Fibroblast of lung (primary cell): ENCODE measurements at places on chromosomes 6 and 20.
A peak's percentile ranks its signal among the peaks of the same experiment; 100 is the strongest.

DNA sequence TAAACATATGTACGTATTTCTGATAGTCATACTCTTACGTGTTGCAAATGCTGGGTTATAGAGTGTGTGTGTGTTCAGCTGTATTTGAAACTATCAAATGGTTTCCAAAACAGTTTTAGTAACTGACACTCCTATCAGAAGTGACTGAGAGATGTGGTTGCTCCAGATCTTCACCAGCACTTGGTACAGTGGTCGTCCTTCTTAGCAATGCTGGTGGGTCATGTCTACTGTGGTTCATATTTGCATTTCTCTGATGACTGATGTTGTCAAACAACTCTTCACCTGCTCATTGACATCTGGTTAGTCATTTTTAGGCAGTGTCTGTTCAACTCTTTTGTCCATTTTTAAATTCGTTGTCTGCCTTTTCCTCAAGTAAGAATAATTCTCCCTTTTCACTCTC, 259.3 kb downstream of the KIF16B start:
- DNase-seq, result no peak

DNA sequence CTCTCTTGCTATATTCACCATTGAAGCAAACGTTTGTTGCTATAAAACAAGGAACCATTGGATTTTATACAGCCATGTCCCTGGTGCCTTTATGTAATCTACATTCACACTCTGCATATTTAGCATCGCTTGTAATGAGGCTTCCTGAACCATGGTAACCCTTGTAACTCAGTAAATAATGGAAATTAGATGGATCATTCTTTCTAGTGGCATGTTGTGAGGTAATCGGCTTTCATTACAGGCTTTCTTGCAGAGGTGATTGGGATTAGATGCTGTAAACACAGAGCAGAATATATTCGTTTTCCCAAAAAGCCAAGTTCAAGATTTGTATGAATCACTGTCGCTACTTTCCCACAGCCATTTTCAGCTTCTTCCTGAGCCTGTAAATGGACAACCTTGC, 36.1 kb downstream of the SMPDL3A start:
- DNase-seq, result peak; percentile 10

DNA sequence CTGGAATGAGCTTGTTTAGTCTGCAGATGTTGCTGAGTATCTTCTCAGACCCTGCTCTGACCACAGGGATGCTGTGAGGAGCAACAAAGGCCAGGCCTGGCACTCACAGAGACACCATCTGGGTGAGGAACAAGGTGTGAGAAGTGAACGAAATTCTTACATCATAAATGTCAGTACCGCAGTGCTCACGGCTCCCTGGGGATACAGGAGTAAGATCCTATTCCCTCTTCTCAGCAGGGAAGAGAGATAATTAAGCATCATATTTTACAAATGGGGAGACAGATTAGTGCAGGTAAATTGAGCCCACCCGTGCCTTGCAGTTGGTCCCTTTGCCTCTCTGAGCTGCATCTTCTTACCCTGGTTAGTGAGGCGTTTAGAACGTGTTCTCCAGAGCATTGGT, 106.2 kb downstream of the DTD1 start:
- no peak for DNase-seq

GRCh38 chr6:37303891-37304503, 46.1 kb upstream of the TMEM217 start:
- peak; percentile 60 for DNase-seq

GRCh38 chr6:52634211-52634610, 36.7 kb upstream of the TMEM14A start:
- peak; percentile 43 for DNase-seq

GRCh38 chr6:100998111-100998510, 117.0 kb upstream of the ASCC3 start:
- peak; percentile 66 for DNase-seq

GRCh38 chr6:165268987-165269386, 40.4 kb downstream of the C6orf118 start:
- DNase-seq, result no peak

DNA sequence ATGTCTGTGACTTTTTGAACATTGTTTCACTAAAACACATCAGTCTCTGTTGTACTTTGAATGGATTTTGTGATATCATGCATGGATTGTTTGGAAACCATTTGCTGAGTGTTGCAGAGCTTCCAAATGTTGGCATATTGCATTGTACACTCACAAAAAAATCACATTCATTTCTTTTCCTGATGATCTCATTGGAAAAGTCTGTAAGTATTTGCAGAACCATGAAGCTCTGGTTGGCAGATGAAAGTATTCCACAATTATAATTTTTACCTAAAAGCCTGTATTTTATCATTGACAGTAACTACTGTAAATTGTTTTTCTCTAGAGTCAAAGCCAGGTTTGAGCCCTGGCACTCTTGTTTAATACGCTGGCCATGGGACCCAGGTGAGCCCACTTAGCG, 42.1 kb downstream of the VAPB start:
- peak; percentile 14 for DNase-seq

DNA sequence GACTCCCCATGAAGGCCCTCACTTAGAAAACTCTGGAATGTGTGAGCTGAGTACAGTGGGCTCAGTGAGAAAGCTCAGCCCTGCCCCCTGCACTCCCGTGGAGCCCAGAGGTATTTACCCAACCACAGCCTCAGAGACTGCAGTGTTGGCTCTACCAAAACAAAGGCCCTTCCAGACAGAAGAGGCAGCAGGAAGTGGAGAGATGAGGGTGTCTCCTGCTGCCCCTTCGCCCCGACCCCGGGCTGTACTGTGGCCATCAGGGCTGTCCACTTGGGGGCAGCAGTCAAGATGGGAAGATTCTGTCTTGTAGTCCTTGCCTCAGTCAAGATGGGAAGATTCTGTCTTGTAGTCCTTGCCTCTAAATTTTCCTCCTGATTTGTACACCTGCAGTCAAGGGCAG, 341.3 kb downstream of the TAF4 start:
- DNase-seq, result peak; percentile 18

GRCh38 chr20:25249198-25249931, 1.5 kb downstream of the PYGB start:
- DNase-seq, result peak; percentile 46

DNA sequence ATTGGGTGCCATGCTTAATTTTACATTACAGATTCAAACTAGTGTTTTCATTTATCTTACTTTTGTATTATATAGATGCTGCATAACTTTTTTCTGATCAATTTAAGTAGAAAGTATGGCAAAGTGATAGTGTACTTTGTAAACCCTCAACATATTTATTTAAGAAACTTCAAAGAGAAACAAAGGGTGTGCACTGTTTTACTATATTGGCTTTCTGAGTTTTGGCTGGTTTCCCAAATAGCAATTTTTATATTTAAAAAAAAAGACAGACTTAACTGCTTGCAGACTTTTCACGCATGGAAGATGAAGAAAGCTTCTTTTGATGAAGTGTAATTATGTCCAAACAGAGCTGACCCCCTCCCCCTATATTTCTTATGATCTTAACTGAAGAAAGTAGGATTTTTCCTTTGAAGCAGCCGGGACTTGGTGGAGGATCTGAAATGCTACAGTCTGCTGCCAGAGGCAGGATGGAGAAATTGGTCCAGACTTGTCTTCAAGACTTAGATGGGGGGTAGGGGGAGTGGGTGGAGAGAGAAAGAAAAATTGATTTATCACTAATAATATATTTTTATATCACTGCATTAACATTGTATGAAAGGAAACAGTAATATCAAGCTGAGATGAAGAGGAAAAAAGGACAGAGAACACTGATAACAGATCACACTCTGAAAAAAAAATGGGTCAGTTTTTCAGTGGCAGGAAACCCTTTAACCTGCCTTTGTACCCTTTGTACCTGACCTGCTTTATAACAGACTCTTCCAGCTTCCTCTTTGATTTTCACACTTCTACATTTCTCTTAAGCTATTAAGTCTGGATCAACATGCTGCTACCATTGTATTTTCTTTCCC, 56.0 kb upstream of the SUPT3H start:
- no peak for DNase-seq

GRCh38 chr20:16007962-16008361, 565.3 kb downstream of the KIF16B start:
- DNase-seq, result peak; percentile 1

GRCh38 chr6:30260036-30260504, 46.9 kb upstream of the TRIM26 start:
- DNase-seq, result no peak

GRCh38 chr6:16106991-16107787, 21.7 kb upstream of the MYLIP start:
- DNase-seq, result no peak

DNA sequence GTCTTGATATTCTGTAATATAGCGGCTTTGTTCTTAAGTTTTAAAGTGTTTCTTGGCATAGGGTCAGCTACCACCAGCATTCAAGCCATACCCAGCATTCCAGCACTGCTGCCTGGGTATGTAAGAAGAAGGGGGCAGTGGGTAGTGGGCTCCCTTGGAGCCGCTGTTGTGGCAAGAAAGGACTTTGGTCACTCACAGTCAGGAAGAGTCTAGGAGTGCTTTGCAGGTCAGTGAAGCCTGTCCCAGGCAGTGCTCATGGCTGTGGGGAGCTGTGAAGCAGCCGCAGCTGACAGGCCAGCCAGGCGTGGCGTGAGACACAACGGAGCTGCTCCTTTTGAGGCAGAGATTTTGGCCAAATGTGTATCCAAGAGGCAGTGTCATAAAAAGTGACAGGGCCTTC, 512.0 kb downstream of the CDKAL1 start:
- DNase-seq, result no peak

DNA sequence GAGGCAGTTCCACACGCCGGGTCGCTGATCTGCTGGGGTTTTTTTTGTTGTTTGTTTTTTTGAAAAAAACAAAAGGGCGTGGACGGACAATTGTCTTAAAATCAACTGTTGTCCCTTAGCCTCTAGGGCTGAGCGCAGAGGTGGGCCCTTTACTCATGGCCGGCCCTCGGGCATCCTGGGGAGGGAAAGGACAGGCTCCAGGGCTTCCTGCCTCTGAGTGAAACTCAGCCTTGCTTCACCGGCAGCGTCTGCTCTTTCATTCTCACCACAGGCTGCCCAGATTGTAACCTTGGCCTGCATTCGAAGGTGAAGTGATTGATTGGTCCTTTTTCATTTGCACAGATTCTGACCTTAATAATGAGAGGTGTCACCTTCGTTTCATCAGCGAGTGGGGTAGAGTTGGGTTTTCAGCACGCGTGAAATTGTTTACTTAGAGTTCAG, 797 bp downstream of the SMIM13 start:
- DNase-seq, result peak; percentile 49

- peak; percentile 86 for DNase-seq
These were observed 77.1 kb downstream of the NINL start for GRCh38 chr20:25508083-25508770.

- DNase-seq, result no peak
These were observed 7.4 kb upstream of the LSM14B start for GRCh38 chr20:62114894-62115293.
